ENCODE measurements at places on chromosomes 3 and 15.

DNA sequence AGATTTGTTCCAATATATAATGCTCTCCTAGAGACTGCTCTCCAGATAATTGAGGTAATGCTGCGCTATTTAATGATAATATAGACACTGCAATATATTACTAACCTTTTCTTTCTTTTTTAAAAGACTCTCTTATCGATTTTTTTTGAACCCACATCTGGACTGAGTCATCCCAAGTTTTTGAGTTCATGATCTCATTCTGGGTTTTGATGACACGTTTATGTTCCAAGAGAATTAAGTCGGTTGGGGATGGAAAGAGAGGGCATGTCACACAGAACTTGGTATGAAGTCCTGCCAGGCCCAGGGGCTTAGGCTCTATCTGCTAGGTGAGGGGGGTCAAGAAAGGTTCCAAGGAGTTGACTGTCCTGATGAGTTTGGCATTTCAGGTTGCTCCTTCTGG lies 431.1 kb downstream of the MFSD1 start:
- DNase-seq = no peak

DNA sequence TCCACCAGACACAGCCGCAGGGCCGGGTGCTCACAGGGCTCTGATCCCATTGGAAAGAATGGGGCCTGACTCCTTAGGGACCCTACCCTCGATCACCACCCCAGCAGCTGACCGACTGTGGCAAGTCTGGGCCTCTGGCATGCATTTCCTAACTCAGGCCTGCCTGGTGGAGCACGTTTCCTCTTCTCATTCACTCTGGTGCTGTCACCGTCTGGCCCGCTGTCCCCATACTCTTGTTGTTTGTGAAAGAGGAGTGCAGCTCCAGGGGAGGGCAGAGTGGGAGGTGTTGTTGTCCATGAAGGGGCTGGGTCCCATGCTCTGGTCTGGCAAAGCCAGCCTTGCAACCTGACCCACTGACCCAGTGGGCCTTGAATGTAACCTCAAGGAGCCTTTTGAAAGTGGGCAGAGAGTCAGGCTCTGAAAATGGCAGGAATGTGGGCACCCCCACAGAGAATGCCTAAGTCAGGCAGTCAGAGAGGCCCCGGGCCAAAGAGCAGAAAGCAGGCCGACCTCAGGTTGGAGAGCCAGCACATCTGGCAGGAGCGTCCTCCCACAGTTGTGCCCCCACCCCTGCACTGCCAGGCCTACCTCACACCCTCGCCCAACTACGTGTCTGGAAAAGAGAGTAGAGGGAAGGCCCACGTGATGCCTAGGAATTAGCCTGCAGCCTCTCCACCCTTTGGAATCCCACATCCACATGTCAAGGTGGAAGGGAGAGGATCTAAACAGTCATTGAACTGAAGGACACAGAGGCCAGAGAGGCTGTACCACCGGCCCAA lies 10.9 kb downstream of the SEMA7A start:
- peak; percentile 36 for DNase-seq

- DNase-seq = no peak
These were observed 253.0 kb downstream of the ARRDC4 start for GRCh38 chr15:98213346-98213979.

- DNase-seq = no peak
These were observed 130.2 kb upstream of the ATP2B2 start for GRCh38 chr3:10635446-10636076.

- no peak for DNase-seq
These were observed 324.5 kb downstream of the OCA2 start for GRCh38 chr15:27774638-27775037.

GRCh38 chr15:48451736-48452135 lies 120.5 kb downstream of the DUT start:
- no peak for DNase-seq

- DNase-seq = no peak
These were observed 69.1 kb upstream of the CACNA2D3 start for GRCh38 chr3:54053211-54053610.

DNA sequence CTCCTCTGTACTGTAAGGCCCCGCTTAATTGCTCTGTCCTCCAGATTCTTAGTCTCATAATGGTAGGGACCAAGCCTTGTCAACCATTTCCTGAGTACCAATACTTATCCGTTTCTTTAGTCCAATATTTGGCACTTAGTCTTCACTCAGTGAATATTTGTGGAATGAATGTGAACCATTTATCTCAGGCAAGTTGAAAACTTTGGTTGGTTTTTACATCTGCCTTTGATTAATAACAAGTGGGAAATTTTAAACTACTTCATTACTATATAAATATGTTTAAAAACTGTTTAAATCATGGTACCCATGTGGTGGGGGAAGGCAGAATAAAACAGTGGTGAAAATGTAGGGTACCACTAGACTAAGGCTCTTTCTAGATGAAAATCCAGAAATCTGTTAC lies 15.2 kb downstream of the CA12 start:
- no peak for DNase-seq

GRCh38 chr15:56690733-56691132 lies 42.6 kb downstream of the ZNF280D start:
- no peak for DNase-seq

DNA sequence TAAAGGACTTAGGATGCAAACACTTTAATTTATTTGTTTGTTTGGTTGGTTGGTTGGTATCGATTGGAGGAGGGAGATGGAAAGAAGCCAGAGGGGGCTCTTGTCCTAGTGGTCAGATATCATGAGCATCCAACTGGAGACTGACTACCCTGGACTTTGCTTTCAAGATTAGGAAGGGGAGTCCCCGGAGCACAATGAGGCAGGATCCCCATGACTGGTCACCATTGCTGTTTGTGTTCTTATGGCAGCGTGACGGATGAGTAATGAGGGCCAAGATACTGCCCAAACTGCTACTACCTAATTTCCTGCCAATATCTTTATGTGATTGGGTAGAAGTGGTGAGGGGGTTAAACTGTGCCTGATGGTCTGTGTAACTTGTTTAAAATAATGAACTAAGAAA lies 354.6 kb upstream of the ROPN1 start:
- no peak for DNase-seq

DNA sequence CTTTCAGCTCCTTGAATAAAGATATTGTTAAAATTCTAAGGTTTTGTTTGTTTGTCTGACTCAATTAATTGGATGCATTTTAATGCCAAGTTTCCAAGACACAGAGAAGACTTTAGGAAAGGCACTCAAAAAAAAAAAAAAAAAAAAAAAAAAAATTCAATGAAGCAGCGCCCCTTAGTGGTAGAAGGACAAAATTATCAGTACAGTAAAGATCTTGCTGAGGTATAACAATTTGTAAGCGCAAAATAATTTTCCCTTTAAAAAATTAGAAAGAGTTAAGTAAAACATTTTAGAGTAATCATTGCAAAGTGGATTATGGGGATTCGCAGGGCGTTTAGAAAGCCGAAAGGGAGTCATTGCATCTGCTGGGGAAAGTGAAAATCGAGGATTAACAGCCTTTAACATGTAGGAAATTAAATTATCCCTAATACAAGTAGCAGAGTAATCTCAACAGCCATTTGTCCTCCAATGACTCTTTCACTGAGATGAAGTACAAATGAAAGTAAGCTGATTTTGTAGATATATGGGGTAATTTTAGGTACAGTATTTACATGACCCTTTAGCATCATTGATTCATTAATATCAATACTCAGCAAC lies 5.8 kb upstream of the DIS3L start:
- no peak for DNase-seq

DNA sequence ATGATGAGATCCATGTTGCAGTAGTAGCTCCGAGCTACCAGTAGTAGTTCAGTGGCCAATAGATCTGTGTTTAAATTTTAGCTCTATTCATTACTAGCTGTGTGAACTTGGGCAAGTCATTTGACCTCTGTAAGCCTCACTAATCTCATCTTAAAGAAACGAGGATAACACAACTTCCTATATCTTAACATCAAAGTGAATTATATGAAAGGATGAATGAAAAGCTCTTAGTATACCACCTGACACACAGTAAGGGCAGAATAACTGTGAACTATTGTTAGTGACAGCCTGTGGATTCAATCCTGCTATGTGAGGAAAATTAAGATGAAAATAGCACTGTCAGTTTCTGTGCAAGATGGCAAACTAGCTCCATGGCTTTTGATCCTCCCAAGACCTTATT lies 114.5 kb upstream of the PHLDB2 start:
- DNase-seq = no peak

DNA sequence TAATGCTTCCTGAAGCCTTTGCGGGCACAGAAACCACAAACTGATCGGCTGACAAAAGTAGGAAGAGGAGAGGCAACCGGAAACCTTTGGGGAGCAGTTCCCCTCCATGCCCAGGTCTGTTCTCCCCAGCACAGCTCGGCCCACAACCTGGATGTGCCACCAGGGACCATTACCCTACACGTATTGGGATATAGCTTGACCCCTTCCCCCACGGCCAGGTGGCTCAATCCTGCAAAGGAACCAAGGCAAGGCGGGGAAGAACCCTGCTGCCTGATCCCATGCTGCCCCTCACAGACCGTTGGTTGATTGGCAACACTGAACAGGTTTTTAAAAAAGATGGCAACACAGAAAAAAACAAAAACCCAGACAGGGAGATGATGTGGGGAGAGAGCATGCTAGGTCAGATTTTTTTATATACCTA lies 19.7 kb upstream of the TCAIM start:
- no peak for DNase-seq

GRCh38 chr15:58247855-58248842 lies 110.0 kb downstream of the AQP9 start:
- DNase-seq = no peak

GRCh38 chr3:10557781-10558373 lies 52.5 kb upstream of the ATP2B2 start:
- DNase-seq = no peak

- DNase-seq = no peak
These were observed 25.4 kb downstream of the CYP19A1 start for GRCh38 chr15:51313074-51313393.
